ENCODE measurements at places on chromosomes 2 and 18.

GRCh38 chr2:235518322-235519090, 24.7 kb downstream of the AGAP1 start:
- no peak for DNase-seq

GRCh38 chr18:42635378-42636048, 480.0 kb downstream of the RIT2 start:
- DNase-seq = peak; percentile 6

GRCh38 chr2:187294043-187294442, 154.0 kb downstream of the CALCRL start:
- no peak for DNase-seq

GRCh38 chr18:55083461-55083860, 124.2 kb upstream of the CCDC68 start:
- no peak for DNase-seq

GRCh38 chr2:42028571-42029148, 19.2 kb upstream of the PKDCC start:
- no peak for DNase-seq

- no peak for DNase-seq
These were observed 134.6 kb upstream of the GPC1 start for GRCh38 chr2:240300840-240301239.

DNA sequence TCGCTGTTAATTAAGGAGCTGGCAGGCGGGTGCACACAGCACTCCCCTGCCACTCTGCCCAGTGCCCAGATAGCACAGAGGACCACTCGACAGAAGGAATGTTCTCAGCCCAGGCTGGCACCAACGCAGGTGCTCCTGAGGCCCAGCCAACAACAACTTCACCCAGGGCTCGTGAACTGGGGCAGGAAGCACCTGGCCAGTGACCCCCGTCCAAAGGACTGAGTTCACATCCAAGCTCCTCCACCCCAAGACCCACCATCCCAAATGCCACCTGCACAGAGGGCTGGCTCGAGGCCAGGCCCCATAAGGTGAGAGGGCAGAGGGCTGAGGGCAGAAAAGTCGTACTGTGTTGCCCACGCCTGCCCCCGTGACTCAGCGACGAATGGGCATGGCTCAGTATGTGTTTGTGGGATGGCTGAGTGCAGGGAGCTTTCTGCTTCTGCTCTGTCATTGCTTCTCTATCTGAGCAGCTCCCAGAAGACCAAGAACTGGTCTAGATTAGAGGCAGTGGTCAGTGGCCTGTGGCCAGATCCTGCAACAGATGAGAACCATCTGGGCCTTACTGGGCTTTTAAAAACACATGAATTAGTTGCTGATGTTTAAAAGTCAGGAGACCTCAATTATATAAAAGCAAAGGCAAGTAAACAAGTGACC, 68.4 kb downstream of the POLR1A start:
- DNase-seq = peak; percentile 17

DNA sequence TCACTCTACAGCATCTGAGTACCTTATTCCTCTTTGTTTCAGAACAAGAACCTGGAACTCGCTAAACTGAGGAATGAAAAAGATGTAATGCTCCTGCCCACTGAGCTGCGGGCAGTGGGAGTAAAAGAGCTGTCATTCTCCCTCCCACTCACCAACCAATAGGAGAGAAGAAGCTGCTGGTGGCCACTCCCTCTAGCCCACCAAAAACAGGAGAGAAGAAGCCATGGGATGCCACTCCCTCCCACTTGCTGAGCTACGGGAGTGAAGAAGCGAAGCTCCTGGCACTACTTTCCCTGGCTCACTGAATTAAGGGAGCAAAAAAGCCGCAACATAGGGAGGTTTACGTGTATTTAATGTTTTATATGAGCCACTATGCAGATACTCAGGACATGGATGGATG, 53.7 kb downstream of the RIT2 start:
- no peak for DNase-seq

GRCh38 chr2:107809835-107810234, 16.9 kb upstream of the RGPD4 start:
- DNase-seq = no peak

DNA sequence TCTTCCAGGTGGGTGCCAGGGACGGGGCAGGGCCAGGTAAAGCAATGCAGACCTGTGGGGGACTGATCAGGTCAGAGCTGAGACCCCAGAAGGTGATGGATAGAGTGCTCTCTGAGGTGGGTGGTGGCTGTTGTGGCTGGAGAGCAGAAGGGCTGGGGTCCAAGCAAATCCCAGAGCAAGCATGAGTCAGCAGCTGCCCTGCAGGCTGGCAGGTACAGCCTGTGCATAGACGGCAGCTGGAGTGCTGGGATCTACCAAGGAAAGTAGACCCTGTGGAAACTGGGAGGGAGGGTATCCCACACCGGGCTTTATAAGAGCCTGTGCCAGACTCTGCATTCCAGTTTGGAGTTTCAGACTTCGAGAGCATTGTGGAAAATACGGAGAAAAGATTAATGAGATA, 663 bp downstream of the TRIM54 start:
- no peak for DNase-seq

- no peak for DNase-seq
These were observed 29.1 kb upstream of the CSRNP3 start for GRCh38 chr2:165440367-165440766.

- no peak for DNase-seq
These were observed 27.4 kb downstream of the HS6ST1 start for GRCh38 chr2:128291161-128291843.

DNA sequence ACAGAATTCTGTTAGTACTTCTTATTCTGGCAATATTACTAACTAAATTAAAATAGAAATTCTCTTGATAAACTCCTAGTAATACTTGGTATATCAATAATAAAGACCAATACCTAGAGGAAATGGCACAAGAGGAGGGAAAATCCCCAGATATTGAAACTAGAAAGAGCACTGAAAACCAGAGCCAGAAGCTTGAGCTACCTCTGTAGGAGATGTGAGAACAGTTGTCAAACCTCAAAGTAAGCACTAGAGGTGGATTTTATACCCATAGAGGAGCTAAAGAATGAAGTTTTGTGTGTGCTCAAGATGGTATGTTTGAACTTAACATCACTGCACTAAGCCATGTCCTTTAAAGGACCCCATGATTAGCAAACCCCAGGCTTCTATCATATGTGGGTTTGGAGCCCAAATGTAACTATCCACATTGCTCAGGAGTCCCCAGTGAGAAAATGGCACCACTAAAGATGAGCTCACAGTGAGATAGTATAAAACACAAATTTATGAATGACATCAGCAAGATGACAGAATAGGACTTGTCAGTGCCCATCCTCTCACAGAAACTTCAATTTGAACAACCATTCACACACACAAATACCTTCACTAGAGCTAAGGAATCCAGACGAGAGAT, 122.1 kb downstream of the PKP4 start:
- no peak for DNase-seq
